Peyer's patch (tissue), 4 donors: ENCODE measurements at places on chromosomes 13 and 19. TPM values are rescaled to one million over a fixed set of nuclear protein-coding genes. Genes with fewer than 3 reads are reported as not detected.

DNA sequence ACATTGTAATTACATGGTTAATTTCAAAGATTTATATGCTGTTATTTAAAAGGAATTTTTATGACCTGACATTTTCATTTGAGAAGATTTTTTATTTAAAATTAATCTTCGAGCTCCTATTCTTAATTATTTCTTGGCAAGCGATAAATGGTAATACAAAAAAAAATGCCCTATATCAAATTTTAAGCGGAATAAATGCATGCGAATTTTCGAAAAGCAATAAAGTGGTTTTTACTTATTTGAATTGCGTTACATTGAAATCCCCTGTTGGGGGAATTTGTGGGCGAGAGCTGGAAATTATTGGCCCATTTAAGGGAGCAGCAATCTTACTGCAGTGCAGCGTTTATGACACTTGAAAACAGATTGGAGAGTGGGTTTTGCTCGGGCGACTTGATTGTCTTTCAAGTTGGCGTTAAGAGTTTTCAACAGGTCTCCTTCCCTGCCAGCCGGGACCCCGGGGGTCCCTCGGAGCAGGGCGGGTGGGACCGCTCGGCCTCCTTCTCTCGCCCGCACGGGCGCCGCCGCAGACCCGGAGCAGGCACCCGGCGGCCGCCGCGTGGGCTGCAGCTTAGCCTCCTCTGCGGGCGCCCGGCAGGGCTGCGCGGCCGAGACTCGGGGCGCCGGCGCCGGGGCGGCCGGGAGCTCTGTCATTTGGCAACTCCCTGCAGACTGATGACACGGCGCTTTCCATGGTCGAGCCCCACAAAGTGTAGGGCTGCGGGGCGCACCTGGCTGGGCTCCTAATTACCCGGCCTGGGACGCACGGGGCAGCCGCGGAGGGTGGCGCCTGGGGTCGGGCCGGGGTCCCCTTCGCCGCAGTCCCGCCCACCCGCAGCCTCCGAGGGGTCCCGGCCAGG, 255.1 kb upstream of the SOX21 start:
- DNase-seq, result no peak

DNA sequence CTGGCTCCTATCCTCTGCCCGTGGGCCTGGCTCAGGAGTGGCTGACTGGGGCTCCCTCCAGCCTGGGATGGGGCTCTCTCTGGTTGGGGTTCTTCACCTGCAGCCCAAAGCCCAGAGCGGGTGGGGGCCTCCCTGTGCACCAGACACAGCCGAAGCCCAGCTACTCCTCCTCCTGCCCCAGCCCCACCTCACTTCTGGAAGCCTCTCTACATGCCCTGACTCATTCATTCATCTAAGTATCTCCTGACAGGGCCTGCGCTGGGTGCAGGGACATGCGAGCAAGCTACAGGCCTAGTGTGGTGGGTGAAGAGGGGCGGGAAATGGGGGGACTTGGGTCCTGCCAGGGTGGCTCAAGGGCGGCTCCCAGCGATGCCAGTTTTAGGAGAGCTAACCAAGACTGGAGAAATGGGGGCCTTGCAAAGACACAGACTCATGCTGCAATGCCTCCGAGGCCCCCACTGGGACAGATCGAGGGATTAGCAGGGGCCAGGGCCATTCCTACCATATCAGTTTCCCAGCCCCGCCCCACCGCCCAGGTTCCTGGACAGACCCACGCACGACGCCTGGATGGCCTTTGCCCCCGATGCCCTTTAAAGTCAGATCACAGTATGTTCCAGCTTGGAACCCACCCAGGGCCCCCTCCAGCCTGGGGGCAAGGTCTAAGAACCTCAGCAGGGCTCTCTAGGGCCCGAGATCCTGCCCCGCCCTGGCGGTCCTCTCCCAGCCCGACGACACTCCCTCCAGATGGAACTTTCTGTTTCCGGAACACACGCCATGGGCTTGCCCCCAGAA, 12.6 kb downstream of the LSM4 start:
- DNase-seq, result peak; percentile 92

DNA sequence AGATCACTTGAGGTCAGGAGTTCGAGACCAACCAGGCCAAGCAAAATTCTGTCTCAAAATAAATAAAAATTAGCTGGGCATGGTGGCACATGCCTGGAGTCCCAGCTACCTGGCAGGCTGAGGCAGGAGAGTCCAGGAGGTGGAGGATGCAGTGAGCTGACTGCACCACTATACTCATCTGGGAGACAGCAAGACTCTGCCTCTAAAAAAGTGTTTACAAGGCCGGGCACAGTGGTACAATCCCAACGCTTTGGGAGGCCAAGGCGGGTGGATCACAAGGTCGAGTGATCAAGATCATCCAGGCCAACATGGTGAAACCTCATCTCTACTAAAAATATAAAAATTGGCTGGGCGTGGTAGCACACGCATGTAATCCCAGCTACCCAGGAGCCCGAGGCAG, 4.2 kb upstream of the DAPK3 start:
- no peak for DNase-seq

DNA sequence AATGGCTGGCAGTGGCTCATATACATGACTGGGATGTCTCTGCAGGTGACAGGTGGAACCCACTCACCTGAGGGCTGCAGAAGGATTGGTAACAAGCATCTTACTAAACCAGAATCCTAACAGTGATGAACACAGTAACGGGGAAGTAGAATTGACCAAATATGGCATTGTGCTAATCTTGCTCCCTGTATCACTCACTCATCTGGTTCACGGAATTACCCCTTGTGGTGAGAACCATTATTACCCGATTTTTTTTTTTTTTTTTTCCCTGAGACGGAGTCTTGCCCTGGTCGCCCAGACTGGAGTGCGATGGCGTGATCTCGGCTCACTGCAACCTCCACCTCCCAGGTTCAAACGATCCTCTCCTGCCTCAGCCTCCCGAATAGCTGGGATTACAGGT, 69.5 kb downstream of the PTPRS start:
- DNase-seq, result no peak

DNA sequence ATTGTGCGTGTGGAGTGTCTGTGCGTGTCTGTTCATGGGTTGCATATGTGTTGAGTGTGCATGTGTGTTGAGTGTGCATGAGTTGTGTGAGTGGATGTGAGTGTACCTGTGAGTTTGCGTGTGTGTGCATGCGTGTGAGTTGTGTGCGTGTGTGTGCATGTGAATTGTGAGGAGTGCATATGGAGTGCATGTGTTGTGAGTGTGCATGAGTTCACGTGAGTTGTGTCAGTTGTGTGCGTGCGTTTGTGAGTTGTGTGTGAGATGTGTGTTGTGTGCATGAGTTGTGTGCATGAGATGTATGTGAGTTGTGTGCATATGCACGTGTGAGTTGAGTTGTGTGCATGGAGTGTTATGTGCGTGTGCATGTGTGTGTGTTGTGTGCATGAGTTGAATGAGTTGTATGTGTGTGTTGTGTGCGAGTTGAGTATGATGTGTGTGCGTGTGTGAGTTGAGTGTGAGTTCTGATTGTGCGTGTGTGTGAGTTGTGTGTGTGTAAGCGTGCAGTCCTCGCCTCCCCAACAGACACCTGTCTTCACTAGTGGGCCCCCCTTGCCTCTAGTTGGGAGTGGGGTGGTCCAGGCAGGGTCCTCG, 29.3 kb downstream of the TFDP1 start:
- DNase-seq, result no peak

- DNase-seq, result no peak
Measured at GRCh38 chr19:1911995-1912394, 6.8 kb downstream of the ADAT3 start.

DNA sequence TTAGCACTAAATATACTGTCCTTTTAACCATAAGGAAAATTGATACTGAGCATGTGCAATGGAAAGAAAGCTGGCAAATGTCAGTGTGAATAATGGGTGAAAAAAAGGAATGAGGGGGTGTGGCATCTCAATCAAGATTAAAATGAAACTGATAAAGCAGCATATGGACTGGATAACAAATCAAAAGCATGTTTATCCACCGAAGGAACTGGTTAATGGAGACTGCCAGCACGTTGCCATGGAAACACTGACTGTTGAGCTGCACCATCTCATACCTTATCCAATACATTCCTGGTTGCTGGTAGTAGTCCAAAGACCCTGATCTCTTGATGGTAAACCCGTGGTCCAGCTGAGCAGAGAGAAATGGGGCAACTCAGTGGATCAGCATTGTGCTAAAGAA, 311.4 kb upstream of the MAB21L1 start:
- no peak for DNase-seq

- no peak for DNase-seq
Measured at GRCh38 chr13:99178636-99179035, 22.0 kb upstream of the UBAC2 start.

- no peak for DNase-seq
Measured at GRCh38 chr13:73212482-73212881, 153.7 kb downstream of the KLF5 start.

DNA sequence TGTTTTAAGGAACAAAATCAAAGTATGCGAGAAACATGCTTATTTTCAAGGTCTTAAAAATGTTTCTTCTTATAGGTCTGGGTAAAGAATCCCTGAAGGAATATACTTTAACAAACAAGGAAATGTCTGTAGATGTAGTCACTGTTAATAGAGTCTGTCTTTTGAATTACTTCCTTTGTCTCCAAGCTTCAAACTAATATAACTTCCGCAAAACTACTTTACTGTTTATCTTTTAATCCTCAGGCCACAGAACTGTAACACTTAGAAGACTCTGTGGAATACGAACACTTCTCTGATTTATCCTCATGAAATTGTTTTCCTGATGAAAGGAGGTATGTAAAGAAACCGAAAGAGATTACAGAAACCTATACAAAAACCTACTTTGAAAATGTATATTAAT, 316.0 kb downstream of the PCDH9 start:
- DNase-seq, result no peak

DNA sequence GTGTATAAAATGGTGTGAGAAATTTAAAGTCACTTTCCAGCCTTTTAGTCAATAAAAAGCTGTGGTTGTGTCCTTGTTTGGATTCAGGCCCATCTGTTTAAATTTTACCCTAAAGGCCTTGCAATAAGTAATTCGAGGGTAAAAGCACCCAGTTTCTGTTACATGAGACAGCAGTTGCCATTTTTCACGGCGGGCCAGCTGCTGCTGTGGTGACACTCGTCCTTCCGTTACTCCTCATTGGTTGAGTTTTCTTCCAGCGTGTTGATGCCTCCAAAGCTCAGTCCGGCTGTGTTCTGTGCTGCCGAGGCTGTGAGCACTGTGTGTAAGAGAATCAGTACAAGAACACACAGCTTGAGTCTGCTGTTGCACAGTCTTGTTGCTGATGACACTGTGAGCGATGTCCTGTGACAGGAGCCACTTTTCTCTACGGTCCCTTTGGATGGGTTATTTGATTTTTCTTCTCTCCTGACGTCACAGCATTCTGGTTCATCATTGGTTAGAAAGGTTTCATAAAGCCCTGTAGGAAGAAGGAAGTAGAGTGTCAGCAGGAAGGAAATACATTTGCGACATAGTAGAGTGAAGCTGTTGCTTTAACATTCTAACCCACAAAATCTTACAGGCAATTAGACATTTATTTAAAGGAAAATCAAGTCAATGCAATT, 602.5 kb upstream of the ARGLU1 start:
- no peak for DNase-seq

DNA sequence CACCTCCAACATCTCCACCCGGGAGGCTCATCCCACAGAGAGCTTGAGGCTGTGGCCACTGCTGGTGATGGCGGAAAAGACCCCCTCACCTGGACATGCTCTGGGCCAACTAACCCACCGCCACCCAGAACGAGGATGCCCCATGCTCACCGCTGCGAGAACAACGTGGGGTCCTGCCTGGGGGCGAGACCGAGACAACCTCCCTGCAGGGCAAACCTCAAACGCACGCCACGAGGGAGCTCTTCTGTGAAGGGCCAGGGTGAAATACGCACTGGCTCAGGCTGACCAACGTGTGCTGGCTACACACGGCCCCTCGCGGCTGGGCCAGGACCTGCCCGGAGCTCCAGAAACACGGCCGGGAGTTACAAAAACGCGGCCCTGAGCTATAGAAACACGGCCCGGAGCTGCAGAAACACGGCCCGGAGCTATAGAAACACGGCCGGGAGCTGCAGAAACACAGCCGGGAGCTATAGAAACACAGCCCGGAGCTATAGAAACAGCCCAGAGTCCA, 19.0 kb upstream of the PLPP2 start:
- DNase-seq, result no peak

- DNase-seq, result no peak
Measured at GRCh38 chr13:41416276-41416675, 41.1 kb upstream of the RGCC start.

DNA sequence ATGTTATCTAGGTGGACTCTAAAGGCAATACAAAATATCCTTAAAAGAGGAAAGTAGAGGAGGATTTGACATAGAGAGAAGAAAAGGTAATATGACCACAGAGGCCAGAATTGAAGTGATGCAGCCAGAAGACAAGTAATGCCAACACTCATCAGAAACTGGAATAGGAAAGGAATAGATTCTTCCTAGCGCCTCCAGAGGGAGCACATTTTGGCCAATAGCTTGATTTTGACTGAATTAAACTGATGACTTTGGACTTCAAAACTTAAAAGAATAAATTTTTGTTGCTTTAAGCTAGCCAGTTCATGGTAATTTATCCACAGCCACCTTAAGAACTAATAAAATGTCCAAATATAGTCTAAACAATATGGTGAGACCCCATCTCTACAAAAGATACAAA, 1921.9 kb downstream of the OLFM4 start:
- no peak for DNase-seq

- DNase-seq, result no peak
Measured at GRCh38 chr19:39953915-39954314, 17.1 kb upstream of the PSMC4 start.

DNA sequence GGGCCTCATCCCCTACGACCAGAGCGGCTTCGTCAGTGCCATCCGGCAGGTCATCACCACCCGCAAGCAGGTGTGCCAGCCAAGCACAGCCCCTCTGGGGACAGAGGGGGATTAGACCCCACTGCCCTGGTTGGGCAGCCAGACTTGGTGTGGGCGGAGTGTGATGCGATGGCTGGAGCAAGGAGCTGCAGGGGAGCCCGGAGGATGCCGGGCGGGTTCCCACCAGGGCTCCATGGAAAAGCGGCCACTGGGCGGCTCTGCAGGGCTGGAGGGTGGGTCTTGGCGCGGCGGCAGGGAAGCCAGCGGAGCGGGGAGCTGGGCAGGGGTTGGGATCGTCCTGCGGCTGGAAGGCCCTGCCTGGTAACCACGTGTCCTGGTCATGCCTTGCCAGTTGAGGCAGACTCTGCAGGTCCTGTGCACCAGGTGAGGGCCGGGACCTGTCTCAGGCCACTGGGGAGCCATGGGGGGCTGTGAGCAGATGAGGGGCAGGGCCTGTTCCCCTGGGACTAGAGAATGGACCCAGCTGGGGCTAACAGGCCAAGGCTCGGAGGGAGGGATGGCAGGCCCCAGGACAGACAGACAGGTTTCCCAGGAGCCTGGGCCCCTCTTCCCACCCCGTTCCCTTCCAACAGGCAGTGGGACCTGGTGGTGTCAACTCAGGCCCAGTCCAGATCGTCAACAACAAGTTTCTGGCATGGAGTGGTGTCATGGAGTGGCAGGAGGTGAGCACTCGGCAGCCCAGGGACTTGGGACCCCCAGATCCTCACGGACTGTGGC, 6.3 kb downstream of the PTOV1 start:
- DNase-seq, result no peak

GRCh38 chr13:59447846-59448620, 715.7 kb downstream of the DIAPH3 start:
- no peak for DNase-seq

- DNase-seq, result no peak
Measured at GRCh38 chr13:53005626-53006025, 23.0 kb upstream of the OLFM4 start.

The FBXO27 gene
- 3.5 TPM for total RNA-seq

The ERICH6B gene
- not detected for total RNA-seq
